A549 (cell line): ENCODE measurements at places on chromosomes 2 and 18. TPM values are rescaled to one million over a fixed set of nuclear protein-coding genes. Genes with fewer than 3 reads are reported as not detected.

GRCh38 chr2:160281213-160281612 is 81.1 kb upstream of the ITGB6 start:
- no peak for DNase-seq

The FMNL2 gene
- polyA plus RNA-seq = 23.0 to 27.9 TPM (median 24.6 TPM) in 3 replicates

- peak; percentile 25 for DNase-seq
Measured at GRCh38 chr2:36858551-36859365, 107.6 kb downstream of the STRN start.

DNA sequence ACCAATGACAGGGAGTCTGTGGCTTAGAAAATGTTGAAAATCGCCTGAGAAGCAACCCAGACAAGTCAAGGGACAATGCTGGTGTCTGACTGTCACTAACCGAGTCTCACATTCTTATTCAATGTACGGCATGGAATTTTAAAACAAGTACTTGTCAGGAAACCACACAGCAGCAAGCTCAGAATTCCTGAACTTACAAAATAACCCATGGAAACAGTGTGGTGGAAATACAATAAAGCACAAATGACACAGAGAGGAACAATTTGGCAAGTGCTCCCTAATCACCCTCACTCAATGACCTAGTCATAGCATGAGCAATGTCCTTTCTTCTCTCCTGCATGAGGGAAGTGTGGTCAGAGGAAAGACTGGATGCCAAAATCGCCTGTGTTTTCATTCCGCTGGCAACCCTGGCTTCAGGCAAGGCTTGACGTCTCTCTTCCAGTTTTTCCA is 154.0 kb downstream of the SATB2 start:
- DNase-seq = no peak

The TMEM163 gene
- polyA plus RNA-seq = 0.07 TPM in 1 of 3 replicates, not detected in the others

The MEMO1 gene
- 77.3 to 91.6 TPM (median 80.2 TPM) in 3 replicates for polyA plus RNA-seq

GRCh38 chr2:241558532-241559322 is at the start of gene BOK:
BOK (plus strand) TSS chr2:241558745; CDS start chr2:241559484, 739 bp downstream.
- DNase-seq = peak; percentile 84

DNA sequence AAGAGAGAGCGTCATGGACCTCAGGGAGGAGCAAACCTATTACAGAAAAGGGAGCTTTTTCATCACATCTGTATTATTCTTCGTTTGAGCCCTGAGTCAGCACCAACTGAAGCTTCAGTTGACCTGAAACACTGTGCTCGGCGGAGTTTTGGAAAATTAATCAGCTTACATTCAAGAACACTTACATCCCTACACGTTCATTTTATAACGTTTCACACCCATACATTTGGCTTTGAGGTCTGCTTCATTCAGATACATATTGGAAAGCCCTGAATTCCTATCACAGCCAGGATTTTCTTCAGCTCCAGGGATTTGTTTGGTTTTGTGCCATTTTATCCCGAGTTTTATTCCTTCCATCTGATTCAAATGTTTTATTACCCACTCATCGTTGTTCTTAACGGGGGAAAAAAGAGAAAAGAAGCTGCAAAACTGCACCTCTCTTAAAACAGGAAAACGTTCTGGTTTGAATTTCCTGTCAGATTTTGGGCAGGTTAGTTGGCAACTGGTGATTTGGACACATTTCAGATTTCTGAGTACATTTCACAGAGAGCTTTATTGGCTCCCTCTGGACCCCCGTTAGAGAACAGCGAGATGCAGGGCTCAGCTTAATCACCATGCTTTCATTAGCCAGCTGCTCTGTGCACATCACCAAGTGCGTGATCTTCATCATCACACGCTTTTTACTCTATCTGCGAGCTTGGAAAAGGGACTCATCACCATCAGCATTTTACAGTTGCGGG is 88.8 kb downstream of the CDC42EP3 start:
- DNase-seq = no peak

The LONRF2 gene
- polyA plus RNA-seq = 4.7 to 5.5 TPM (median 4.8 TPM) in 3 replicates

DNA sequence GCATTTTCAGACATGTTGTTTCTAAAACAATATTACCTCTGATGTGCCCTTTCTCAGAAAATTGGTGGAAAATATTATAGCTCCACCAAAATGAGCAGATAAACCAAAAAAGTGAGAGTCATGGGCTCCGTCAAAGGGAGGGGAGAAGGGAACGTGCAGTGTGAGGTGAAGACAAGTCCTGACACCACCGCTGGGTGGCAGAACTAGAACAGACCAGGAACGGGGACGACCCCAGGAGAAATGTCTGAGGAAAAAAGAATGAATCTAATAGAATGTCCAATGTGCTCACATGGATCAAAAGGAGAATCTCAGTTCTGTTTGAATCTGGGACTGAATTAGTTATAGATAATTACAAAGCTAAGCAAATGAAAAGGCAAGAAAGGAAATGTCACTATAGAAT is 22.6 kb upstream of the BCL2 start:
- peak; percentile 64 for DNase-seq
